ENCODE measurements at places on chromosomes 5 and 9.

- no peak for DNase-seq
Observed at GRCh38 chr5:133333326-133334150, 278.8 kb downstream of the FSTL4 start.

- no peak for DNase-seq
Observed at GRCh38 chr9:76602199-76602598, 143.2 kb downstream of the GCNT1 start.

DNA sequence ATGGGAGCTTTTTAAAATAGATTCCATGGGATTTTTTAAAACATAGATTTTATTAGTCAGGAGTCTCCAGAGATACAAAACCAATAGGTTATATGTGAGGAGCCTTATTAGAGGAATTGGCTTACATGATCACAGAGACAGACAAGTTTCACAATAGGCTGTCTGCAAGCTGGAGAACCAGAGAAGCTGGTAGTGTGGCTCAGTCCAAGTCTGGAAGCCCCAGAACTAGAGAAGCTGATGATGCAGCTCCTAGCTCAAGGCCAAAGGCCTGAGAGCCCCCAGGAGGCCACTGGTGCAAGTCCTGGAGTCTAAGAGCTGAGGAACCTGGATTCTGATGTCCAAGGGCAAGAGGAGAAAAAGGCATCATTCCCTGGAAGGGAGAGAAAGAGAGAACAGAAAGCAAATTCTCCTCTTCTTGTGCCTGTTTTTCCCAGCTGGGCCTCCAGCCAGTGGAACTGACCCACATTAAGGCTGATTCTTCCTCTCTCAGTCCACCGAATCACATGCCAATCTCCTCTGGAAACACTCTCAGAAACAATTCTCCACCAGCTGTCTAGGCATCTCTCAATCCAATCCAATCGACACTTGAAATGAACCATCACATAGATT, 59.3 kb downstream of the AHRR start:
- no peak for DNase-seq

- DNase-seq: no peak
Observed at GRCh38 chr9:127388856-127389238, 8.1 kb upstream of the SLC2A8 start.

DNA sequence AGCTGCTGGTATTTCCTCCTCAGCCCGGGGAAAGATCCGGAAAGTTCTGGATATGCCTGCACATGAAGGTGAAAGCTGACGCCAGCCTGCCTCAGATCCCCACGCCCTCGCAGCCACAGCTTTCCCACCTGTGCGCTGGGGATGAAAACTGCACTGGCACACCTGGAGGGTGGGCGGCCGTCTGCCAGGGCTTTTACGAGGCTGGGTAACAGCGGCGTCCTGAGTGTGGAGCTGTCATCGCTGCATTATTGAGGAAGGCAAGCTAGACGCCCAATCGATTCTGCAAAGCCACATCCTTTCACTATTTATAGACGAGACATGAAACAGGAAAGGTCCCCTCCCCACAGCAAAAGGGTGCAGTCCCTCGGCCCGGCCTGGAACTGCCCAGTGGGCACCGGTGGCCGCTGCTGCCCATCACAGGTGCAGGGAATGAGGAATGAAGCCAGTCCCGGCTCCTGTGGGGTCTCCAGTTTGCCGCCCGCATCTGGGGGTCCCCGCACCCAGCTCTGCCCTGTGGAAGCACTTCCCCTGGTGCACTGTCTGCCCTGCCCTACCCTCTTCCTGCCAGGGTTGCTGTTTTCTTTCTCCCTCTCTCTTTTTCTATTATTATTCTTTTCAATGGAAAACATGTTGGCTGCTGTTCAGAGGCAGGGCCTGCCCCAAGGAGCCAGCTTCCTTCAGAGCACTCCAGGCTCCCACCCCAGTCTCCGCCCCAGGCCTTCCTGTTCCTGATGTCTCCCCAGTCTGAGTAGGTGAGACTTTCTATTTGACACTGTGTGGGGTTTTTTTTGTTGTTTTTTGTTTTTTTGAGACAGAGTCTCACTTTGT, 7.0 kb downstream of the NOTCH1 start:
- DNase-seq: peak; percentile 31

- no peak for DNase-seq
Observed at GRCh38 chr9:101711330-101711941, 27.0 kb downstream of the GRIN3A start.

GRCh38 chr9:34989946-34990635, 546 bp downstream of the DNAJB5 start:
- no peak for DNase-seq
